Cardiac ventricle fibroblast (primary cell): ENCODE measurements at places on chromosomes 5 and 9. TPM values are rescaled to one million over a fixed set of nuclear protein-coding genes. Genes with fewer than 3 reads are reported as not detected.

Gene EQTN
- total RNA-seq: not detected in 2 replicates

Gene GPR21
- 0.19 and 0.29 TPM in 2 replicates for total RNA-seq

Gene HDAC3
- 32.7 and 38.1 TPM in 2 replicates for total RNA-seq

Gene ZNF354C
- 3.3 and 4.3 TPM in 2 replicates for total RNA-seq

Gene GPX8
- 108 and 132 TPM in 2 replicates for total RNA-seq
